Activated CD8-positive, alpha-beta T cell treated with anti-CD3 and anti-CD28 coated beads for 36 hours (primary cell): ENCODE measurements at places on chromosomes 7 and 10. TPM values are rescaled to one million over a fixed set of nuclear protein-coding genes. Genes with fewer than 3 reads are reported as not detected.

FGL2 gene
- total RNA-seq = 0.95 TPM

SPDYE6 gene
- total RNA-seq = not detected

SYT15B gene
- total RNA-seq = 0.16 TPM

MBL2 gene
- total RNA-seq = not detected

PPP1R17 gene
- total RNA-seq = not detected

ACBD7 gene
- 2.0 TPM for total RNA-seq

FFAR4 gene
- total RNA-seq = not detected

DENND2A gene
- total RNA-seq = not detected

CDC14C gene
- not detected for total RNA-seq

CELF2 gene
- 133 TPM for total RNA-seq

MKX gene
- total RNA-seq = 1.1 TPM

GPR37 gene
- total RNA-seq = not detected

COPG2 gene
- total RNA-seq = 25.1 TPM
